B cell (primary cell): ENCODE measurements at places on chromosomes 7 and 10.

DNA sequence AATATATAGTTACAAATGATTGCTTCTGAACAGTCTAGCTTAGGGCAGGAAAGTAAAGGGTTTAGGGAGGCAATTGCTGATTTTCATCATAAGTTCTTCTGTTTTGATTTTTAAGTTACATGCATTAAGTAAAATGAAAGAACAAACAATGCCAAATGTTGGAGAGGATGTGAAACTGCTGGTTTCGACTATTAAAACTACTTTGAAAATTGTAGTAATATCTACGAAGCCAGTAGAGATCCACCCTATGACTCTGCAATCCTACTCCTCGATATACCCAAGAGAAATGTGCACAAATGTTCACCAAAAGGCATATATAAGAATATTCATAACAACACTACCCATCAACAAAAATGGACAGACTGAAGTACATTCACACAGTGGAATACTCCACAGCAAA lies 24.3 kb downstream of the PDZD8 start:
- no peak for DNase-seq

GRCh38 chr10:69389827-69390490 lies 26.8 kb downstream of the TACR2 start:
- no peak for DNase-seq

GRCh38 chr7:126211875-126212274 lies 1040.9 kb downstream of the GRM8 start:
- DNase-seq: no peak

- DNase-seq: no peak
Measured at GRCh38 chr10:33290321-33291052, 44.0 kb downstream of the NRP1 start.

- no peak for DNase-seq
Measured at GRCh38 chr10:26689399-26689798, 8.1 kb upstream of the PDSS1 start.
